CD4-positive, alpha-beta T cell treated with Interleukin-17A for 1 hour (primary cell): ENCODE measurements at places on chromosomes 6 and 20.

DNA sequence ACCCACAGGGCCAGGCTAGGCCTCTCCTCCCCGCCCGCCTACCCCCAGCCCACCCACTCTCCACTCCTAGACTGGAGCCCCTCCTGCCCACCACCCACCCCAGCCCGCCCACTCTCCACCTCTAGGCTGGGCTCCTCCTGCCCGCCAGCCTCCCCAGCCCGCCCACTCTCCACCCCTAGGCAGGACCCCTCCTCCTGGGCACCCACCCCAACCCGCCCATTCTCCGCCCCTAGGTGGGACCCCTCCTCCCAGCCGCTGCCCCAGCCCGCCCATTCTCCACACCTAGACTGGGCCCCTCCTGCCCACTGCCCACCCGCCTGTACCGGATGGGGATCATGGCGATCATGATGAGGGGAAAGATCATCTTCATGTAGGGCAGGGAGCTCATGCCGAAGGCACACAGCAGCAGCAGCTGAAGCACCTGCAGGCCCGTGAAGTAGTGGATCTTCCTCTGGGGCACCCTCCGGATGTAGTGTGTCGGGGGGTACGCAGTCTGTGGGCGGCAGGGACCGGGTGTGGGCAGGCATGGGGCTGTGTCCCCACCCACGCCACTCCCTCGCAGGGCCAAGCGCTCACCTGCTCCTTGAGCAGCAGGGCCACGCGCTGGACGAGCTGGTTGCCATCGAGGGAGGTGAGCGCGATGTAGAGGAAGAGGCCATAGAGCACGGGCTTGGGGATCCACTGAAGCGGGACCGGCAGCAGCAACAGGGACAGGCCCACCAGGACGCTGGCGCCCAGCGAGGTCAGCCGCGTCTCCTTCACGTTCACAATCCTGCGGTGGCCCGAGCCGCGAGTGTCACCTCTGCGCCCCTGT is 10.8 kb downstream of the SLC4A11 start:
- DNase-seq = no peak

DNA sequence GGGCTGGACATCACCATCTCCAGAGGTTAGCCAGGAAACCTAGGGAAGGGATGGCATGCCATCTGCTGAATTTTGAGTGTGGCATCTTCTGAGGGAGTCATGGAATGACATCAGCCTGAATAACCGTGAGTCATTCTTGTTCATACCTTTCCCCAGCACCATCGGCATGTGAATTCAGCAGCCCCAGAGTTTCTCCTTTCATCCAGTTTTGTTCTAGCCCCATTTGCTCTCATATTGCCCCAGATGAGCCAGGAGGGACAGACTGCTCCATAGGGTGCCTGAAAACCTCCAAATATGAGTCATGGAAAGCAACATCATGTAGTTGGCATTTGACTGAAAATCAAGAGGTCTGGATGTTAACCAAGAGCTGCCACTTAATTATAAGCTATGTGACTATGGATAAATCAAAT is 219.2 kb upstream of the SGK1 start:
- no peak for DNase-seq

- DNase-seq = no peak
These were observed 53.1 kb downstream of the PLG start for GRCh38 chr6:160755165-160755564.

DNA sequence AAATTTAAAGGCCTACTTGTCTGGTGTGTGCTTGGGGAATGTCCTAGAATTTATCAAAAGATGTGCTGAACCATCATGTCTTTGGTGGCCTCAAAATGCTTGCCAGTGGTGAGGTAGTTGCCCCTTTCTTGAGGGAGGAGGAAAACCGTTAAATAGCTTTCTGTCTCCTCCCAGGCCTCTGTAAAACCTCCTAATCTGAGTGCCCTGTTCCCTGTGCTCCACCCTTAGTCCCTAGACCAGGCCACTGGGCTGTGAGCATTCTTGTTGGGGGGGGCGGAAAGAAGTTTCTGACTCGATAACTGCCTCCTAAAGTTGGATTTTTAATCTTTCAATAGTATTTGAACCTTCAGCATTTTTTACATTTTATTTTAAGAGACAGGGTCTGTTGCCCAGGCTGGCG is 23.1 kb downstream of the JARID2 start:
- DNase-seq = no peak

- no peak for DNase-seq
These were observed 48.3 kb upstream of the SIRPA start for GRCh38 chr20:1846876-1847275.

DNA sequence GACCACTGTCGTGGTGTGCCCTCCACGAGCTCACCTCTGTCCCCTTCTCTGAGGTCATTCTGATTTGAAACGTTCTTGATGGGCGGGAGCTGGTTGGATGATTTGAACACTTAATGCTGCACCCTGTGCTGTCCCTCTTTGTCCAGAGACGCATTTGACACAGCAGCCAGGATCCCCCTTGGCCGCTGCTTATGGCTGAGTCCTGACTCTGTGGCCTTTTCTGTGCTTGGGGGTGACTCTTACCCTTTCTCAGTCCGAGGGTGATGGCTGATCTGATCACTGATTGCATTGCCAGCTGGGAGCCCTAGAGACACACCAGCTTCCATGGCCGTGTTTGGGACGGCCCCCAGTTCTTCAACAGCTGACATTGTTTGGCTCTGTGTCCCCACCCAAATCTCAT is 43.5 kb upstream of the FRMD1 start:
- no peak for DNase-seq

- no peak for DNase-seq
These were observed 9.1 kb upstream of the SHLD1 start for GRCh38 chr20:5741089-5741488.

DNA sequence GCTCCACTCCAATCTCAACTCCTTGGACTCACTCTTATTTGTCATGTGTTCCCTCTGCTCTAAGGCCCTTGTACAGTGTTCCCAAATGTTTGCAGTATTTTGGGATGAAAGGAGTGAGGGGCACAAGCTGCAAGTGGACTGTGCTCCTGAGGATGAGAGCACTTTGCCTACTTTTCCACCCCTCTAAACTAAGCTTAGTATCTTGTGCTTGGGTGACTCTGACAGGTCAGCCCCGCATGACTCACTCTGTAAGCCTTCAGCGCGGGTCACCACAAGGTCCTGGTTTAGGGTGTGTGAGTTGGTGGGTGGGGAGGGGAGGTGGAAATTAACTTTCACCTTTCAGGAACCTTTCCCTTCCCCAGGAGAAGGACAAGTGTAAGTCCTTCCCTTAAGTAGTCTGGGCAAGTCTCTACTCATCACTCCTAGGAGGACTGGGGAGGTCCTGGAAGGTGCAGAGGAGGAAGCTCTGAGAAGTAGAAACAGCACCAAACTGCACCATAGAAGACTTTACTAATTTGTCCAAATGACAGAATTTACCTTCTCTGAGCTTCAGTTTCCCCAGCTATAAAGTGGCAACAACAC is 68.8 kb upstream of the EPB41L1 start:
- no peak for DNase-seq

DNA sequence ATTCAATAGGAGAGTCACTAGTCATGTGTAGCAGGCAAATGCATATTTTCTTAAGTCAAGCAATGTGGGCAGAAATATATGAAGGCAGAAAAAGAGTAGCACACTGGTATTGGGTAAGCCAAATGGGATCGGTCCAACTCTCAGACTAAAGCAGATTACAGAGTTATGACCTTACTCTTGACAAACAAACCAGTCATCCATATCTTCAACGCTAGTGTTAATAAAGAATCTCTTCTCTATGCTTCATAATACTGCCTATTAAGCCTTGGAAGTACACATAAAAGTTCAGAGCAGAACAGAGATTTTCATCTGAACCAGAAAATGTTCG is 320.2 kb upstream of the JARID2 start:
- no peak for DNase-seq

DNA sequence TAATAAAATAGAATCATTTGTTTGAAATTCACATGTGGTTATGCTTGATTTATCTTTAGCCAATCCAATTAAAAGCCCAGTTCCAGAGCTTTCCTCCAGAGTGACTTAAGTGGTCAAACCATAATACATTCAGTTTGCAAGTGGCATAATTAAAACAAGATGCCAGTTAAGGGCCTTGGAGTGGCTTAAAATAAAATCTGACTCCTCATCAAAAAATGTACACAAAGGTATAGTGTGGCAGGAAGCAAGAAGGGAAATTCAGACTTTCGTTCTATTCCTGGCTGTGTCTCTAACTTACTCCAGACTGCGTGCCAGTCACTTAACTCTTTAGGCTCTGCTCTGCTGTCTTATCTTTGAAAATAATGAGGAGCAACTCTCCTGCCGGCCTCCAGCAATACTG is 251.3 kb upstream of the PRND start:
- DNase-seq = no peak

- no peak for DNase-seq
These were observed 861 bp upstream of the NHSL1 start for GRCh38 chr6:138500045-138500665.

DNA sequence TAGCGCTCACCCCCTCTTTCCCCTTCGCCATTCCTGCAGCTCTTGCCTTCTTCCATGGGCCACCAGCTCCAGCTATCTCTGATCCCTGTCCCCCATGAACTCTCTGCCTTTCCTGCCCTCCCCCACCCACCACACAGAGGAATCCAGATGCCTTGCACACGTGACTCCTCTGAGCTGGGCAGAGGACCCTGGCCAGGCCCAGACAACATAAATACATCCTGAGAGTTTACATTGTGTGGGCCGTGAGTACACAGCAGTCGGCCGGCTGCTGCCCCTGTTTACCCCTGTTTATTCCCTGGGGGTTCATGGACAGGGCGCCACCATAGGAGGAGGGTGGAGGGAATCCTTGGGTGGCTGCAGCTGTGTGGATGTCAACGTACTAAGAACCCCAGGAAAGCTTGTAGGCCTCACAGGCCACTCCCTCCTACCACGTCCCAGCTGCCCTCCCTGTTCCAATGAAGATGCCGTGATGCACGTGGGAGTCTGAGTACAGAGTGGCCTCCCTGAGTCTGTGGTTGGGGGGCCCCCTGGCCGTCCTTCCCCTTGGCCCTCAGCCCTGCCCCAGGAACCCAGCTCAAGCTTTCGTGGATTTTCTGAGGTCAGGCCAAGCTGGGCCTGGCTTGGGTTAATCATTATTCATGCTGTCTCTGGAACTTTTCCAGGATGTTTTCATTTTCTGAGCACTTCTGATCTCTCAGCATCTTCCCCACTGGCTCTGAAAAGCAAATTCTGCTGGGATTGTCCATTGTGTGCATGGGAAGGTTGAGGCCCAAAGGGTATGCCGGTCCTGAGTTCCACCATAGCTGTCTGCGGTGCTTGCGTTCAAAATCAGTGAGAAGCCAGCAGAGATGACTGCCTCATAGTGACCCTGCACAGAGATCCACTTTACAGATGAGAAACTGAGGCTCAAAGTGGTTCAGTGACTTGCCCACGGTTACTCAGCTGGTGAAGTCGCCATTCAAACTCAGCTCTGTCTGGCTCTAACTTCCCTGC is 136.3 kb downstream of the MRPL14 start:
- DNase-seq = no peak

DNA sequence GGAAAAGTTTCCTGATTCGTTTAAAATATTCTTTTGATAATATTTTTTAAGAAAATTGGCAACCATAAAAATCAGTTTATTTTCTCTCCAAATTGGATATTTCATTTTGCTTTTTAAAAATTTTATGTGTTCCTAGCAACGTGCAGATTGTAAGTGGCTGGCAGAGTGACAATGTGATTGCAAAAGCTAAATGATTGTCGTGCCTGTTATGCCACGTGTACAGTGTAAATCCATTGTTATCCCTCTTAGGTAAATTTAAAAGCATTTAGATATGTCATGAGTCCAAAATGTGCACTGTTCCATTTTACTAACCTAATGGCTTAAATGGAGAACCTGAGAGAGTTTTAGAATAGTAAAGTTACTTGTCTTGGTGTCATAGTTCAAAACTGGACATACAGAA is 94.4 kb upstream of the ADGRF4 start:
- DNase-seq = no peak

- DNase-seq = no peak
These were observed 104.3 kb downstream of the MAP3K4 start for GRCh38 chr6:161095916-161096315.

DNA sequence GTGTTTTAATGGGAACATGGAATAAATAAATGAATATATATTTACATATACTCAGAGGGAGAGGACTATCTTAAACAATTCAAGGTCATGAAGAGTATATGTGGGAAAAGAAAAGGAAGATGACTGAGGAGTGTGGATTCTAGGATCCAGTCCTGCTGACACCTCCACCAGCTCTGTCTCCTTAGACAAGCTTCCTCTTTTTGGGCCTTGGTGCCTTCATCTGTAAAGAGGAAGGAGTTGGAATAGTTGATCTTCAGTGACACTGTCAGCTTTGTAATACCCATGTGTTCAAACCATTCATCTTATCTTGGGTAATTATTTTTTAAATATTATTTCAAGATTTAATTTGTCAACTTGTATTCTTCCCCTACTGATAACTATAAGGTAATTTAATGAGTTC is 338.0 kb downstream of the ADGRB3 start:
- no peak for DNase-seq

- no peak for DNase-seq
These were observed 6.0 kb downstream of the CD83 start for GRCh38 chr6:14123386-14124111.

DNA sequence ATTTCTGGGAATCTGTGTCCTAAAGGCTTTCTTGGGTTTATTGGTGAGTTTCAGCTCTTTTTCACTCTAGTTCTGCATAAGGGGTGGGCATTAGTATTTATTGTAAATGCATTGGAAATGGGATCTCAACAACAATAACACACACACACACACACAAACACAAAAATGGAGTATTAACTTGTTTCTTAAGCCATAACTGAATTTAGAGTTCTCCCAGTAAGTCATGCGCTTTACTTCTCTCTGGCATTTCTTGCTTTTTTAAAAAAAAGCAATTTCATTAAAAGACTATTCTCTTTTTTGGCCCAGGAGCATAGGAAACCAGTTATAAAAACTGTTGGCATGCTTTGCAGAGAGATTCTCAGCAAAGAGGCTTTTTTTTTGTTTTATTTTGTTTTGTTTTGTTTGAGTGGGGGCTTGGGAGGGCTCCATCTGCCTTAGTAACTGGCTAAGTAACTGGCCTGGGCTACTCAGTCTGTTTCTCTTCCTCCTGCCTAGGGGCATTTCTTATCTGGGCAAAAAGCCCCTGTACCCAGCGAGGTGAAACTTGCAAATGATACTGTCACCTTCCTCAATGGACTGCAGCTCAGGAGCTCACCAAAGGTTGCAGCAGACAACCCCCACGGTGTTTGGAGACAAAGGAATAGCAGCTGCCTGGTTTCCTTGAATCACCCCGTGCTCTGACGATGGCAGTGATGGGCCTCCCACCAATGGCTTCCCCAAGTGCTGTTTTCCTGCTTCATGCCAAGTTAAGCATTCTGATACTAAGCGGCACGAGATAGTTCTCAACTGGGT is 128.5 kb downstream of the BCAS1 start:
- DNase-seq = no peak

GRCh38 chr6:149701714-149702113 is 16.2 kb downstream of the LATS1 start:
- no peak for DNase-seq
